ENCODE measurements at places on chromosomes 1 and 21. TPM values are rescaled to one million over a fixed set of nuclear protein-coding genes. Genes with fewer than 3 reads are reported as not detected.
A peak's percentile ranks its signal among the peaks of the same experiment; 100 is the strongest.

TMEM39B gene
- 11.1 TPM for total RNA-seq

PSEN2 gene
- 41.4 TPM for total RNA-seq

OR14A2 gene
- not detected for total RNA-seq

DDAH1 gene
- 80.9 TPM for total RNA-seq

TDRD5 gene
- total RNA-seq: not detected

GRCh38 chr1:76465030-76465429 is 390.5 kb downstream of the ST6GALNAC3 start:
- DNase-seq: no peak
- H3K27ac ChIP-seq: no peak overlapping the region
- H3K36me3 ChIP-seq: no peaks in the 10 kb centered on the region
- no peaks in the 10 kb centered on the region for H3K27me3 ChIP-seq
- peaks cover 5% of the 10 kb centered on the region for H3K4me1 ChIP-seq
- H3K4me3 ChIP-seq: no peak overlapping the region

DNA sequence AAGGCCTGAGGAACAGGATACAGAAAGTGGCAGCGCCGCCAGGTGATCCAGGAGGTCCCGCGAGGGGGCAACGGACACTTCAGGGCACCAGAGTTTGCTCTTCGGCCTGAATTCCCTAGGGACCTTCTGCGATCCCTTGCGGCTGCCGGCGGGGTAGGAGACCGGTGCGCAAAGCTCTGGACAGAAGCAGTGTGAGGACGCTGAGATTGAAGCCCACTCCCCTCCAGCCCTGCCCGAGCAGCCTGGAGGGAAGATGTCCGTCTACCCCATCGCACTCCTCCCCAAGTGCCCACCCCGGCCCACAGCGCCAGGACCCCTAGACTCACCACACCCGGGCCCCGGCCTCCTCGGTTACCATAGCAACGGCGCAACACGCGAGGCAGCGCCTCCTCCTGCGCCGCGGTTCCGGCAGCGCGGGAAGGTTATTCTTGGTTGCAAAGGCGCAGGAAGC is at the start of gene ANKRD45:
Gene ANKRD45, minus strand, starts transcription at position 361 of the 451 bp plus-strand sequence. CDS start 10,433 bp downstream, outside the sequence.
- H3K27me3 ChIP-seq: no peaks in the 10 kb centered on the region
- H3K4me1 ChIP-seq: no peaks in the 10 kb centered on the region
- no peak within 1 kb of the TSS for H3K27ac ChIP-seq
- no peak for DNase-seq

DNA sequence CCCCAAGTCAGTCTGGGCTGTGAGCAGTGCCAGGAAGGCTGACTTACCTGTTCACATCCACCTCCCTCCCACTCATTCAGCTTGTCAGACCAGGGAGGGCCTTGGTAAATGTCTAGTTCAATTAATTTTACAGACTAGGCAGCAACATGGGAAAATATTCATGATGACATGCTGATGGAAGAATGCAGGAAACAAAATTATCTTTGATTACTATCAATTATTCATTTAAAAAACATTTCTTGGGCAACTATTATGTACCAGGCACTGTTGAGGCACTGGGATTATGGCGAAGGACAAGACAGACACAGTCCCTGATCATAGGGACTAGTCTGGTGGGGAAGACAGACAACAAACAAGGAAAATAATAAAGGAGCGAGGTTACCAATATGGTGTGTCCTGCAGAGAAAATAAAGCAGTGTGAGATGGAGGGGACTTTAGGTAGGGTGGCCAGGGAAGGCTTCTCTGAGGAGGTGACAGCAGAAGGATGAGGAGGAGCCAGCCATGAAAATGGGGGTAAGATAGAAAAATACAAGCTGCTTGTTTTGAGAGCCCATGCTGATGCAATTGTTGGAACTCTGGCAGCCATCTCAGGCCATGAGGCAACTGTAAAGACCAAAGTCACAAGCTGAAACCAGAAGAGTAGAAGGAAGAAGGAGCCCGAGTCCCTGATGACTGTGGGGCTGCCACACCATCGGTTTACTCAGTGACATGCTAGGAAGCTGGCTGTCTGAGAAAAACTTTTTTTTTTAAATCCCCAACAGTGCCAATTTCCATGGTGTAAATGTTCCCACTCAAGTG is 14.0 kb downstream of the TRIM62 start:
- no peaks in the 10 kb centered on the region for H3K27me3 ChIP-seq
- no peak overlapping the region for H3K4me3 ChIP-seq
- H3K27ac ChIP-seq: no peak overlapping the region

DNA sequence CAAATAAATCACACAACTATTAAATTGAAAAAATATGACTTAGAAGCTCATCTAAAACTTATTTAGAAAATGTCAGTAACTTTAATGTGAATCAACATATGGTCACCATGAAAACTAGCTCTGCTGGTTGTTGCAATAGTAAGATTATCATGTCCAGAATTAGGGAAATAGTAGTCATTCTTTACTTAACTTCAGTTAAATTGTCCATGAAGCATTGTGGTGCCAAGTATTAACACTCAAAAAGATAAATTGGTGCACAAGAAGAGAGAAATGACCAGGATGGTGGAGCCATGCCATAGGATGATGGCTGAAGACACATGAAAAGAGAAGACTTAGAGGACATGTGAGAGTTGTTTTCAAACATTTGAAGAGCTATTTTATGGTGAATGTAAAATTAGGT is 130.2 kb upstream of the PTGFR start:
- H3K36me3 ChIP-seq: no peaks in the 10 kb centered on the region
- no peaks in the 10 kb centered on the region for H3K4me1 ChIP-seq
- H3K27ac ChIP-seq: no peak overlapping the region
- H3K4me3 ChIP-seq: no peak overlapping the region

- no peak overlapping the region for H3K27ac ChIP-seq
- H3K36me3 ChIP-seq: no peaks in the 10 kb centered on the region
- no peak overlapping the region for H3K4me3 ChIP-seq
- H3K4me1 ChIP-seq: no peaks in the 10 kb centered on the region
- peak; percentile 63 for DNase-seq
Observed at GRCh38 chr1:236608930-236609726, 4.8 kb upstream of the HEATR1 start.

- H3K36me3 ChIP-seq: no peaks in the 10 kb centered on the region
- no peak overlapping the region for H3K27ac ChIP-seq
- H3K27me3 ChIP-seq: no peaks in the 10 kb centered on the region
- peak overlapping the region; percentile 72 for H3K4me3 ChIP-seq
- H3K4me1 ChIP-seq: peaks cover 54% of the 10 kb centered on the region
- no peak for DNase-seq
Observed at GRCh38 chr1:41362357-41362721, 1.1 kb downstream of the FOXO6 start.

GRCh38 chr21:42174173-42174572 is 44.8 kb upstream of the ABCG1 start:
- no peak for DNase-seq
- no peak overlapping the region for H3K27ac ChIP-seq
- H3K4me1 ChIP-seq: no peaks in the 10 kb centered on the region

DNA sequence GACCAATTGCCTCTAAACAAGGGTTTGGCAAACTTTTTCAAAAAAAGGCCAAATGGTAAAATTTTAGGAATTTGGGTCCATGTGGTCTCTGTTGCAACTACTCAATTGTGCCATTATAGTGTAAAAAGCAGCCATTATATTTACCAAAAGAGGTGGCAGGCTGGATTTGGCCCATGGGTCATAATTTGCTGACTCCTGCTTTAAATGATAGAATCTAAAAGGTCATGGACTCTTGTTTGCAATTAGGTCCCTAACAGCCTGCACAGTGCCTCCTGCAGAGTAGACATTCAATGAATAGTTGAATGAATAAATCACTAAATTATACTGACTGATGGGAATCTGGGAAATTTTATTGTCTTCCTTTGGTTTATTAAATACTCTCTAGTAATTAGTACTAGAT is 6.2 kb downstream of the BECN2 start:
- no peaks in the 10 kb centered on the region for H3K27me3 ChIP-seq
- no peaks in the 10 kb centered on the region for H3K4me1 ChIP-seq
- no peaks in the 10 kb centered on the region for H3K36me3 ChIP-seq
- no peak overlapping the region for H3K4me3 ChIP-seq

- no peak for DNase-seq
- peaks cover 10% of the 10 kb centered on the region for H3K27me3 ChIP-seq
- no peak overlapping the region for H3K4me3 ChIP-seq
- H3K27ac ChIP-seq: no peak overlapping the region
- no peaks in the 10 kb centered on the region for H3K4me1 ChIP-seq
- H3K36me3 ChIP-seq: no peaks in the 10 kb centered on the region
Observed at GRCh38 chr1:22601610-22602009, 34.8 kb upstream of the C1QA start.

- no peaks in the 10 kb centered on the region for H3K4me1 ChIP-seq
- H3K27ac ChIP-seq: no peak overlapping the region
- DNase-seq: no peak
Observed at GRCh38 chr1:37158113-37158749, 123.9 kb upstream of the GRIK3 start.

- no peak overlapping the region for H3K27ac ChIP-seq
- H3K4me1 ChIP-seq: no peaks in the 10 kb centered on the region
- no peaks in the 10 kb centered on the region for H3K27me3 ChIP-seq
- H3K4me3 ChIP-seq: no peak overlapping the region
- H3K36me3 ChIP-seq: no peaks in the 10 kb centered on the region
Observed at GRCh38 chr1:210739627-210740026, 394.3 kb downstream of the KCNH1 start.

DNA sequence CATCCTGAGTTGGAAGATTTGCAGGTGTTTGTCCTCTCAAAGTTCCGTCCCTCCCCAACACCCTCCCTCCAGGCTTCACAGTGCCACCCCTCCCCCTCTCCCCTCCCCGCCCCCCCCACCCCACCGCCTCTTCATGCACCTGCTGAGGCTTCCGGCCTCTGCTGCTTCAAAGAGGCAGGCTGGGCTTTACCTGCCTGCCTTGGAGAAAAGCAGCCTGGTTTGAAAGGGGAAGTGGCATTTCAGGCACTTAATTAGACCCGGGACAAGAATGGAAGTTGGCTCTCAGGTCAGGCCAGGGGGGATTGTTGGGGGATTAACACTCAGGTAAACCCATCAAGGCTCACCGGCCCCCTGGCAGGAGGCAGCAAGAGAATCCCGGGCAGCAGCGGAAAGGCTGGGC is 21.1 kb downstream of the PAX7 start:
- no peak overlapping the region for H3K4me3 ChIP-seq
- DNase-seq: no peak
- no peak overlapping the region for H3K27ac ChIP-seq
- H3K27me3 ChIP-seq: no peaks in the 10 kb centered on the region
- no peaks in the 10 kb centered on the region for H3K4me1 ChIP-seq
- H3K36me3 ChIP-seq: no peaks in the 10 kb centered on the region
